AG10803 (cell line): ENCODE measurements at places on chromosomes 4 and X.

GRCh38 chr4:126532527-126532926, 1100.2 kb upstream of the INTU start:
- no peak for DNase-seq

DNA sequence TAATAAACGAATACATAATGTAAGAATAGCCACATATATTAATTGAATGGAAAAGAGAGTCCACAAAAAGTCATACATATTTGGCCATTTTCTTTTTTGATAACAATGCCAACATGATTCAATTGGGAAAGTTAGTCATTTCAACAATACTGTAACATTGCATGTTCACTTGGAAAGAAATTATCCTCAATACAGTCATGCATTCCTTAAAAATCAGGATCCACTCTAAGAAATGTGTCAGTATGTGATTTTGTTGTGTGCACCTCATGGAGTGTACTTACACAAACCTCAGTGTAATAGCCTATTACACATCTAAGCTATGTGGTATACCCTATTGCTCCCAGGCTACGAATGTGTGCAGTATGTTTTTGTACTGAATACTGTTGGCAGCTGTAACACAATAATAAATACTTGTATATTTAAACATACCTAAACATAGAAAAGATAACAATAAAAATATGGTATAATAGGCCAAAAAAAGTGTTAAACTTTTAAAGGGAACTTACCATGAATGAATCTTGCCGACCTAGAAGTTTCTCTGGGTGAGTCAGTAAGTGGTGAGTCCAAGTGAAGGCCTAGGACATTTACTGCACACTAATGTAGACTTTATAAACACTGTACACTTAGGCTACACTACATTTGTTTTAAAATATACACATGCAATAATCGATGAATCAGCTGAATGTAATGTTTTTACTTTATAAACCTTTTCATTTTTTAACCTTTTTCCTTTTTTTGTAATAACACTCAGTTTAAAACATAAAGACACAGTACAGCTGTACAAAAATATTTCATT, 806.8 kb downstream of the PCDH18 start:
- DNase-seq, result no peak

DNA sequence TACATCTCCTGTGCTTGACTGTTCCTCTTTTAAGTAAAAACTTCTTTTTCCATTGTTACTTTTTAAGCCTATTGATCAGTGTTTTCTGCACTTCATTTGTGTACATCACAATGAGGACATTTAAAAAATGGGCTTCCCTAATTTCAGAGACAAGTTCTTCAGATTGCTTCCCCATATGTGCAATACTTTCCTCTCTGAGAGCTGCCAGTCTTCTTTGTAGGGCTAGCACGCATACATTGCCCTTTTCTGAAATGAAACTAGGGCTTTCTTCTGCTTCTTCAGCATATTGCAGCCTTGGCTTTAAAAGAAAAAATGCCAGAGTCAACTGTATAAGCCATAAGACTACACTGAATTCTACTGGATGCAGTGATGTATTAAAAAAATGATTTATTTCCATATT, 37.8 kb downstream of the FAT4 start:
- DNase-seq, result no peak

DNA sequence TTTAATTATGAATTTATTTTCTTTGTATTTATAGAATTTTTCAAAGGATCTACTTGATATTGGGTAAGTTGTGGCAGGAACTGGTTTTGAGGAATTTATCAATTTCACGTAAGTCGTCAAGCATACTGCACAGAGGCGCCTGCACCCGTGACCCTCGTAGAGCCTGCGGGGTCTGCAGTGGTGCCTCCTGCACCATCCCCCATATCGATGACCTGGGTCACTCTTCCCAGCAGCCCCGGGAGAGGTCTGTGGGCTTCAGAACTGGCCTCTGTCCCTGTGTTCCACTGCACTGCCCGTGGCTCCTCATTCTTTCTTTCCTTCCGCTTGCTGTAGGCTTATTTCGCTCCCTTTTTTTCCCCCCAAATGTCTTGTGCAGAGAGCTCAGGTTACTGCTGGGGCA, 31.5 kb upstream of the CPLX1 start:
- DNase-seq, result no peak

DNA sequence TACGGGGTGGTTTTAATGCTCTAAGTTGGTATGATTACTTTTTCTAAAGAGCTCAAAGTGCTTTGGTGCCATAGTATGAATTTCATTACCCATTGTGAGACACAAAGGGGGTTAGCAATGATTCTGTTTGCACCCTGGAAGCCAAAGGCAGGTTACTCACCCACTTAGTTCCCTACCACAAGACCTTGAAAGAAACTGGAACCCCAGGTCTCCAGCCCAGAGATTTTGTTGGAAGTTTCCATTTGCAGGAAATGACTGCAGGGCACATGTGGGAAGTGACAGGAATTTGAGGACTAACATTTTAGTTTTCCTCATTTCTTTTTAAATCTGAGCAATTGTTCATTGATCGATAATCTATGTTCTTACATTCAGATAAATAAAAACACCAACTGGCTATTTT, 1.8 kb upstream of the HS3ST1 start:
- DNase-seq, result no peak

DNA sequence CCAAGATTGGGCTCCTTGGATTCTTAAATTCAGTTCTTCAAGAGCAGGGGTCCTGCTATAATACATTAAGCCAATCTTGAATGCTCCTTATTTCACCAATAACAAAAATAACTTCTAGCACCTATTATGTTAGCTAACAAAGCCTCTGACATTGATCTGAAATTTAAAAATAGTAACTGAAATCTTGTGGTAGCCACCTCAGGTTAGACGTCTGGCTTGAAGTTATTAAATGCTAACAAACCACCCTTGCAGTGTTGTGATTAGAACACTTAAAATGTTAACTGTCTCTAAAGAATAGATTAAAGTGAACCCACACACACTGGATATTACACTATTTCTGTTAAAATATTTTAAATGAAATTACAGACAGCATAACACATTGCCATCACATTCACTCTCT, 49.8 kb upstream of the LGI2 start:
- DNase-seq, result no peak

DNA sequence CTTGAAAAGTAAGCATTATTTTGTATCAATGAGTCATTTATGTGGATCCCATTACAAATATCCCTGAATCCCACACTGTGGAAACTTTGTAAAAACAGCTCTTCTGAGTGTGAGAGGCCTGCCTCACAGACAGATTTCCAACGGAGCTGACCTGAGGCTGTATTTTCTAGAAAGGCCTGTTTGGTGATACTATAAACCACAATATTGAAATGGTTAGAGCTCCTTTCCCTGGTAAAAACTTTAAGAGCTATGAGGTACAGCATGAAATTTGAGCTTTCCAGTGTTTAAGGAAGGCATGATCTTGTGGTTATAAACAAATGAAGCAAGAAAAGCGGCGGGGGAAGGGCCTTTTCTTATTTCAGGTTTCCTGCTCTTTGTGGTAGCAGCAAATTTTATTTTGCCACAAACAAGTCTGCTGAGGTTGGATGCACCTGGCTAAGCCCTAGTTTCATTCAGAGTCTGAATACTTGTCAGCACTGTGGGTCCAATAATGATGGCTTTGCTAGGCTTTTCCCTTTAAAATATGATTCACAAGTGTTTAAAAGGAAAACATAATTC, 86.8 kb upstream of the ETNPPL start:
- DNase-seq, result peak; percentile 73

DNA sequence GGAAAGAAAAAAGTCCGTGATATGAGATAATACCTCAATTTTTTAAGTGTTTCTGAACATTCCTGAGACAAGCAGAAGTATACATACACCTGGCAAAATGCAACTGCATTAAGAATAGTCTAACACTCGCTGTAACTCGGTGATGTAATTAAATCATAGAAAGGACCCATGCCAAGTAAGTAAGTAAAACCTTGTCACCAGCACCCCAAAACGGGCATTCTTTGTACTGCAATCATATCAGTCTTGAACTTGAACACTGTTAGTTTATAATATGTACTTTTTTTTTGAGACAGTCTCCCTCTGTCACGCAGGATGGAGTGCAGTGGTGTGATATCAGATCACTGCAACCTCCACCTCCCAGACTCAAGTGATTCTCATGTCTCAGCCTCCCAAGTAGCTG, 47.4 kb downstream of the SMIM14 start:
- DNase-seq, result no peak

DNA sequence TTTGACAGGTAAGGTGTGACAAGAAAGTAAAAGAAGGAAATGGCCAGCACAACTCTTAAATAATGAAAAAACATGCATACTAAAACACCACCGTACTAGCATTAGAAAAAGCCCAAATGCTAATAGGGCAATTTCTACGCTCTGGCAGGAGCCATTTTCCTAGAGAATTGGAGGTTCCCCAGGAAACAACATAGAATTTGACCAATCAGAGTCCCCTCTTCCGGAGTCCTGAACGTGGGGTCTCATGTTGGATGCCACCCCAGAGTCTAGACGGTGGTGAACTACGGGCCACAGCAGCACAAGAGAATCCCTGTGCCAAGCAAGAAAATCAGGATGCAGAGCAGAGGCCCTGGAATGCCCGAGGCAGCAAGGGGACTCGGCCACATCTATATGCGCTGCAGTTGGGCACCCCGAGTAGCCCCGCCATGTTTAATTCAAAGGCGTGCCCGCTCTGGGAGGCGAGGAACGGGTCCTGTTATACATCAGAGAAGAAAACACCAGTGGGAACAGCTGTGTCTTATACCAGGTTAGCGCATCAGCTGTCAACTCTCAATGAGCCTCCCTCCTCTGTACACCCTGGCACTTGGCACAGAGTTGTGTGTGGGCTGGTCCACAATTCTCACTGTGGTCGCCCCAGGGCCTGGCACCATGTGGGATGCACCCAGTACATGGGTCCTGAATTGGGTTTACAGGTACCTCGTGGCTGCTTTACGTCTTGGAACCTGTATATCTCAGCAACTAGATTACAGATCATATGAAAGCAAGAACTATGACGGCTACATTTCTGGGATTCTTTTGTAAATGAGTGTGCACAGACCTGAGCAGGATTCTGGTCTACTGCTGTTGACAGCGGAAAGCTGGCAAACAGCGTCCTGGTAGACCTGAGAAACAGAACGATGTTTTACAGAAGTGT, 52.1 kb downstream of the SEL1L3 start:
- no peak for DNase-seq

- DNase-seq, result peak; percentile 59
Measured at GRCh38 chr4:98778206-98778605, 119.8 kb upstream of the TSPAN5 start.

DNA sequence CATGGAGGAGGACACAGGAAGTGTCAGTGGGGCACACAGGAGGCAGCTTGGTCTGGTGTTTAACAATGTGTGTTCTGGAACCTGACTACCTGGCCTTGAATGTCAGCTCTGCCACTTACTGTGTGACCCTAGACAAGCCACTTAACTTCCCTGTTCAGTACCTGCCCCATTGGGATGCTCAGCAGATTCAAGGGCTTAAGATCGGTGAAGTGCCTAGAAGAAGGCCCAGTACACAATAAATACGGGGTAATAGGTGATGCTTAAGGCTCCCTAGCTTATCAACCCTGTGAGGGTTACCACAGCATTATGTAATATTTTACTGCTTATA, 1.6 kb upstream of the CHIC2 start:
- DNase-seq, result no peak

DNA sequence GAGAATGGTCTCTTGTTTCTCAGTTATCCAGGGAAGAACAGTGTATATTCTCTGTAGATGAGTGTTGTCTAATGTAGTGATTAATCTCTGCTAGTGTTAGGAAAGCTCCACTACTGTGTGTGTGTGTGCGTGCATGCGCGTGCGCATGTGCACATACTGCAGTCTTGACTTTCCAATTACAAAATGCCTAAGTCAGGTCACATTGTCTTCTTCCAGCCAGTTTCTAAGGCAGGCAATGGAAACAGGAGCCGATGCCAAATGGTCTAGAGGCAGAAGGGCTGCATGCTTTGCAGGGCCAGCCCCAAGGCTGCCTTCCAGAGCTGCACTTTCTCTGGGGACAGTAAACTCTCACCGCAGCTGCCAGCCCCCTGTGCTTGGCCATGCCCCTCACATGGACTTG, 30.5 kb upstream of the NAP1L5 start:
- DNase-seq, result no peak

DNA sequence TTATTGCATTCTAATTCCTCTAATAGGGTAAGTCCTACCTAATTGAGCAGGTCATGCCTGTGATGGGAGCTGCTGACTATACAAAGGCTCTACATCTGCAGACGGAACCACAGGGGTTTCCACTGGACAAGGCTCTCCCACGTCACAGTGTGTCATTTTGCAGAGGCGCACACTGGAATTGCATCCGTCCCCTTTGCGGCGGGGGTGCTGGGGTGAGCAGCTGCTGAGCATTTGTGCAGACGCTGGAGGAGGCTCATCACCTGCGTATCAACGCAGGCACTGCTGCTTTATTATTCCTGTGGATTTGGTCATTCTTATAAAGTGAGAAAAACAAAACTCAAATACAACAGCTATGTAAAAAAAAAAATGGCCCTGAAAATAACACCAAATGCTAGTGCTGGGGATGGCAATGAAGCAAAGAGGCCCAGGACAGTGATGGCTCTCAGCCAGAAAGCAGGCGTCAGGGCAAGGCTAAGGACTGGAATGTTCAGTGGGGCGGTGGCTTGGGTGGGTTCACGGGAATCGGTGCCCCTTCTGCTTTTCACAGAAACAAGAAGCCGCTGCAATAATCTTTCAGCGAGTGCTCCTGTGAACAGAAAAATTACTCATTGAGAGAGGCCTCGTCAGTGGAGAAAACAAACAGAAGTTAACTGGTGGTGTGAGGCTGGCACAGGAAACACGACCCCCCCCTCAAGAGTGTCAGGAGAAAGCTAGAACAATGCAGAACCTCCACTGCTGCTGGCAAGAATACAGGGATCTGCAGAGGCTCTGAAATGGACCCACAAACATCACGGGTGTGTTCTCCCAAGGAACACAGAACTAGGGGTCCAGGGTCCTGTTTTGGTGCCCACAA, 67.8 kb downstream of the GATB start:
- DNase-seq, result no peak

DNA sequence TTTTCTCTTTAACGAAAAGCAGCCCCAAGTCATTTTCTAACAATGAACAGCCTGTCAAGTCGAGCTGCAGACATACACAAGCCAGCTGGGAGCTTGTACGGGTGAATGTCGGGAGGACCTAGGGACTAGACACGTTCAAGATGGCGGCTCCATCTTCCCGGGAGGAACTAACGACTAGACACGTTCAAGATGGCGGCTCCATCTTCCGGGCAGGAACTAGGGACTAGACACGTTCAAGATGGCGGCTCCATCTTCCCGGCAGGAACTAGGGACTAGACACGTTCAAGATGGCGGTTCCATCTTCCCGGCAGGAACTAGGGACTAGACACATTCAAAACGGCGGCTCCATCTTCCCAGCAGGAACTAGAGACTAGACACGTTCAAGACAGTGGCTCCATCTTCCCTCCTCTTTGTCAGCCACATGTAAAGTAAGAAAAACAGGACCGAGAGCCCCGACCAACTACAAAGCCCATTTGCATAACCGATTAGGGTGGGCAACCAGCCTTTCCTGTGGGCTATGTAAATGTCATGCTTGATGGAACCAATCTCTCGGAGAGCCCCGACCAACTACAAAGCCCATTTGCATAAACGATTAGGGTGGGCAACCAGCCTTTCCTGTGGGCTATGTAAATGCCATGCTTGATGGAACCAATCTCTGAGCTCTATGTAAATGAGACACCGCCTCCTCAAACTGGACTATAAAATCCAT, 175.5 kb downstream of the DHRSX start:
- peak; percentile 57 for DNase-seq
